Right lung (tissue), 10 donors: ENCODE measurements at places on chromosomes 1 and 21.

GRCh38 chr21:43624339-43624738 is 34.9 kb downstream of the HSF2BP start:
- DNase-seq: no peak

DNA sequence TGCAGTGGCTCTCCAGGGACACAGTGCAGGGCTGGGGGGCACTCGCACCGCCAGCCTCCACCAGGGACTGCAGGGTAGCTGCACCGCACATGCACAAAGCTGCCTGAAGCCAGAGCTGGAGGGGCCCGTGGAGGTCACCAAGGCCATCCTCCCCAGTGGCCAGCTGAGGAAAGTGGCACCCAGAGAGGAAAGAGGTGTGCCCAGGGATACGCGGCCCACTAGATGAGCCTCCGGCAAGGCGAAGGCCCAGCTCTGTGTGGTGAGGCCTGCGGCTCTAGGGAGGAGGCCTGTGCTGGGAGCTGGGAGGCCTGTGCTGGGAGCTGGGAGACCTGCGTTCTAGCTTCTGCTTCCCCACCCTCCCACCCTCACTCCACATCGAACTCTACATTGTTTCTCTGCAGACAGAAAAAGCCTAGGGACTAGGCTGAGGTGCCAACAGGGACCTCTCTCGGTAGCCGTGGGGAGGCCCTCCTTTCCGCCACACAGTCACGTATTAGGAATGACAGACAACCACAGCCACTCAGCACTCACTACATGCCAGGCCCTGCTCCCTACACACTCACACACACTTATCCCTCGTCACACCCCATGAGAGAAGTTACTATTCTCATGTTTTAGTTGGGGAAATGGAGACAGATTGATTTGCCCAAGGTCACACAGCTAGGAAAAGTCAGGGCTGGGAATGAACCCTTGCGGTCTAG is 921 bp upstream of the ASCL5 start:
- DNase-seq: no peak

GRCh38 chr1:77925518-77925917 is 37.1 kb downstream of the NEXN start:
- DNase-seq: no peak

DNA sequence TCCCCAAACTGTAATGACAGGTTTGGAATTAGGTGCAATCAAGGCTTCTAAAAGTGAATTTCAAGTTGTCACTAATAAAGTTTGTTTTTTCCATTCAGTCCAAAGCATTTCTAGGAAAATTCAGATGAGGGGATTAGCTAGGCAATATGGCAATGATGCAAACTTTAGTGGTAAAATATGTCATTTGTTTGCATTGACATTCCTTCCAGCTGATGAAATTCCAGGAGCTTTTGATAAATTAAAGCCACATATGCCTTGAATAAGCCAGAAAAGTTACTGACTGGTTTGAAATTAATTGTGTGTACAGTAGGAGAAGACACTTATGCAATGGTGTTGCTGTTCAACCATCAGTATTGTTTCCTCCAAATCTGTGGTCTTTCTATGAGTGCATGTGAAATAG is 57.8 kb downstream of the MROH9 start:
- DNase-seq: no peak

GRCh38 chr1:19153169-19153568 is 56.9 kb downstream of the UBR4 start:
- DNase-seq: no peak

GRCh38 chr1:192573499-192573898 is 2.1 kb upstream of the RGS1 start:
- no peak for DNase-seq
